ENCODE measurements at places on chromosomes 3 and 15.

DNA sequence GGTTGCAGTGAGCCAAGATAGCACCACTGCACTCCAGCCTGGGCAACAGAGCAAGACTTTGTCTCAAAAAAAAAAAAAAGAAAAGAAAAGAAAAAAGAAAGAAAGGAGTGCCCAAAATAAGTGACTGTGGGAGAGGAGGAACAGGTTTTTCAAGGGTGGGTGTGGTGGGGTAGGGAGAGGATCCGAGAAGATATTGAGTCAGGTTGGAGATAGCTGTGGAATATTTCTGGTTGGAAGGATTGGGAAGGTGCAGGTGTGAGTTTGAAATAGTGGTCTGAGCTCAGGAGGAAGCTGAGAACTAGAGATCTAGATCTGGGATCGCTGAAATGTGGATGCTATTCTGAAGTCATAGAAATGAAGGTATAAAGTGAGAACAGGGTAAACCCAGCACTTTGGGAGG is 7.8 kb downstream of the SCAMP2 start:
- DNase-seq, result no peak

- DNase-seq, result no peak
These were observed 73.2 kb downstream of the SUCNR1 start for GRCh38 chr3:151946606-151947005.

DNA sequence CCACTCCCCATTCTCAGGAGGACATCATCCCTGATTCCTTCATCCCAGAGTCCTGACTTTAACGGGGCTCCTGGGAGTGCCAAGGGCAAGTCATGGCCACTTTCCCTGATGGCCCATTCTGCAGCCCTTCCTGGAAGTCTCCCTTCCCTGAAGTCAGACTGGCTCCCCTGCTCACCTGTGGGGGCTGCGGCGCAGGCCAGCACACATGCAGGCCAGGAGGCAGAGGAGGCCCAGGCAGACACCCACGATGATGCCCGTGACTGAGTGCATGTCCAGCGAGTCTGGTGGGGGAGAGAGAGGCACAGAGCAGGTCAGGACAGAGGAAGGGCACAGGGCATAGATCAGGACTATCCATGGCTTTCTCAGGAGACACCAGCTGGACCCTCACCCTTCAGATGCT is 8.6 kb upstream of the IGDCC3 start:
- no peak for DNase-seq

- DNase-seq, result no peak
These were observed 39.3 kb upstream of the HDC start for GRCh38 chr15:50304836-50305235.

DNA sequence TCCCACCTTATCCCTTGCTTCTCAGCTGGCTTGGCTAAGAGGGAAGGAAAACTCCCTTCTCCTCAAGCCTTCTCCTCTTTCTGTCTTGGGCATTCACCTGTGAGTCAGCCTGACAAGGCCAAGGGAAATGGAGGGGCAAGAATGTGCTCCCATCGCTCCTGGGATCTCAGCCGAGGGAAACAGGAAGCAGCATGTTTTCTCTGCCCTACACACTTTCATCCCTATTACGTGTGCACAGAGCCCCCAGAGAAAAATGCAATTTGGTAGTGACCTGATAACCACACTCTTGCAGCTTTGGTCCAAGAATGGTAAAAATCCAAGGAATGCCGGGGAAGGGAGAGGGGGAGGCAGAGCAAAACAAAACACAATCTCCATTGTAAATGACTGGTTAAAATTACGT is 32.9 kb upstream of the MTMR10 start:
- DNase-seq, result no peak

DNA sequence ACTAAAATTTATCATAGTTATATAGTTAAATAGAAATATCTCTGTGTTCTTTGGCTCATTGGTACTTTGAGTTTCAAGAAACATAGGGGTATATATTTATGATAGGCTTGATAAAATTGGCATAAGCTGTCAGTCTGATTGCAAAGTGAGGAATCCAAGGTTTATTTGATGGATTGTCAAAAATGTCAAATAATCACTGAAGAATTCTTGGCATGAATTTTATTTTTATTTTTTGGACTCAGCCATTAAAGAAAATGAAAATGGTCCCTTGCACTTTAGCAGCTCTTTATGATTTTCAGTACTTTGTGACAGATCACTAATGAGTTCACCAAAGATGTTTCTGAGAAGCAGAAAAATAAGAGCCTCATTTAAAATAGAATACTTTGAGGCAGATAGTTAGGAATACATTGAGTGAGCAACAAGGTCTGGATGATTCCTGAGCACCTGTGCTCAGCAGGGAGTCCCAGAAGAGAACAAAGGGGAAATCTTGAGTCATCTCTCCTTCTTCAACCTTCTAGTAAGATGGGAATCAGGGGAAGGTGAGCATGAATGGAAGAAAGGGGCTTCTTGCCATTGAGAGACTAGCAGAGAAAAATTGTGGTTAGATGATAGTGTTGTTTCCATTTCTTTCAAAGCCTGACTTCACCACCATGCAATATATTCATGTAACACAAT is 85.3 kb upstream of the VEPH1 start:
- DNase-seq, result no peak

DNA sequence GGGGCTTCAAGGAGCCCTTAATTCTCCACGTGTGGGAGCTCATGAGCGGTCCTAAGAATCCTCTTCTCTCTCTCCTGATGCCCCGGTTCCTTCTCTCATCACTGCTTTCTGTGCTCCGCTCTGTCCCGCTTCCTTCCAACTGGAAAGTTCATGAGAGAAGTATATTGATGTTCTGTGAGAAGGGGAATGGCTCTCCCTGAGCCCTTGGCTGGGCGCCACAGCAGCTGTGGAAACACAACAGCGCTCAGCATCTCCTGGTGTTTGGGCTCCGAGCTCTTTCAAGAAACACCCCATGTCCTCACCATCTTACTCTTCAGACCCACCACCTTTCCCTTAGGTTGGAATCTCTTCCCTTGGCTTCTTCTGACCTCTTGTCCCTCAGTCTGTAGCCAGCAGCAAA is 161.7 kb downstream of the VGLL4 start:
- no peak for DNase-seq

- DNase-seq, result no peak
These were observed 2.7 kb upstream of the LSMEM2 start for GRCh38 chr3:50275996-50276761.

GRCh38 chr15:36152936-36153335 is 426.5 kb upstream of the CDIN1 start:
- DNase-seq, result no peak

DNA sequence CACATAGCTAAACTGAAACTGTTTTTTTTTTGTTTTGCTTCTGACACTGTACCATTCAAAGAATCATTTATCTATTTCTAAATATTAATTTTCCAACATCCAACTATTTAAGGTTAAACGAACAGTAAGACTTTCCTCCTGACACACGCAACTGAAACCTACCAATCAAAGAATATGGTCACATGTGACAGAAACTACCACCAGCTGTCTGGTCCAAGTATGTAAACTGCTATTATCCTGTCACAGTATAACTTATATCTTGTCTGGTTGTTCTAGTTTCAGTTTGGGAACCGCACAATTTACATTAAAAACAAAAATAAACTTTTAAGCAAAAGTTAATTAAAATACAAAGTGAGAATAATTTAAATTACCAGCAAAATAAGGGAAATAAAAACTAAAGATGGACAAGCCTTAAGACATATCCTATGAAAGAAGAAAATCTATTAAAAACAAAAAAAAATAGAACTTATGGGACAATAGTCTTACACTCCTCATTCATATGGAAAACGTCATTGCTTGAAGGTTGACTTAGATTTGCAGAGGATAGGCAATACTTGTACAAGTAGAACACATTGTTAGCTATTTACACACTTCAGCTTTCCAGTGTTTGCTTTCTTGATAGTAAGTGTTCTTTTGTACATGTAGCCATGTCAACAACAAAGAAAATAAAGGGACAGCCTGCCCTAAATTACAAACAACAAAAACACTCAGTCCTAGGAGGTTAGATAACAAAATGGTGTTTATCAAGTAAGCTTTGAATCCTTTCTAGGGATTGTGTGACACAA is 26.8 kb upstream of the CHRM5 start:
- no peak for DNase-seq

- no peak for DNase-seq
These were observed 819.7 kb upstream of the ALCAM start for GRCh38 chr3:104547031-104547430.

GRCh38 chr15:25394898-25395297 is 43.9 kb downstream of the UBE3A start:
- no peak for DNase-seq

DNA sequence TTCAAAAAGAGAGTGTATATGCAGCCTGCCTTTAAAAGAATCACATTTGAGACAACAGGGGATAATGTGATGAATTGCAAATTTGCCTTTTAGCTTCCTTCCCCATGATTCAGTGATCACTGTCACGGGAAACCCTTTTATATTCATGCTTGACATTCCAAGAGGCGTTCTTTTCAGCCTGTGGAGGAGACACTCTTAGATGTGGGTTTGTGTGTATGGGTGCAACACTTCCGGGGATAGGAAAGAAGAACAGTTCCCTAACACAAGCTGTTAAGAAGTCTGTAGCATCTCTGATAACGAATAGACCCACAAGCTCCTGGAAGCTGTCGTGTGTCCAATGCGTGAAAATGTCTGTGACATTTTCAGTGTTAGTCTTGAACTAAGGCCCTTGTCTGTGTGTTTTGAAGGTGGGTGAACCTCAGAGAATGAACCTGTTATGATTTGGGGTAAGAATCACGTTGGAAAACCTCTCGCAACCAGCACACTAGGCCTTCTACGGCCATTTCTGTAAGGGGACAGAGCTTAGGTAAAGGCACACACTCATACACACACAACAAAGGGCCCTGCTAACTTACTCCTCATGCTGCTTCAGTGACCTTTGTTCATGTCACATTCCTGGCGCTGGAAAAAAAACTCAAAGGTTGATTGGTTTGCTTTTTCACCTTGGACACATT is 229.2 kb upstream of the ST8SIA2 start:
- no peak for DNase-seq

- DNase-seq, result no peak
These were observed 383.6 kb upstream of the SEMA6D start for GRCh38 chr15:47333734-47334133.

DNA sequence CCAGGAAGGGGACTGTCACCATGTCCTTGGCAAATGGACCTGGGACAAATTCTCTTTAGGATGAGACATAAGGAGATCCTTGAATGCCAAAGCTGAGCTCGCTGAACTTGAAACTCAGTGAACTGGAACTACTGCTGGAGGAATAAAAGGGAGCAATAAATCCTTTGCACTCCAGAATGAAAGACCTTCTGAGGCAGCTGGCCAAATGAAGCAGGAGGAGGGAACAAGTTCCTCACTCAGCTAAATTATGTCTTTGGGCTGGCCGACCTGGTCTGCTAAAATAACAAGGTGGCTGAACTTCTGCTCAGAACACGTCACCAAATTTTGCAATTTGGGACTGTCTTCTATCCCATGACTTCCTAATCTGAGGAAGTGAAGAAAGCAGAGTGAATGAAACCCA is 314.7 kb downstream of the LPP start:
- no peak for DNase-seq

DNA sequence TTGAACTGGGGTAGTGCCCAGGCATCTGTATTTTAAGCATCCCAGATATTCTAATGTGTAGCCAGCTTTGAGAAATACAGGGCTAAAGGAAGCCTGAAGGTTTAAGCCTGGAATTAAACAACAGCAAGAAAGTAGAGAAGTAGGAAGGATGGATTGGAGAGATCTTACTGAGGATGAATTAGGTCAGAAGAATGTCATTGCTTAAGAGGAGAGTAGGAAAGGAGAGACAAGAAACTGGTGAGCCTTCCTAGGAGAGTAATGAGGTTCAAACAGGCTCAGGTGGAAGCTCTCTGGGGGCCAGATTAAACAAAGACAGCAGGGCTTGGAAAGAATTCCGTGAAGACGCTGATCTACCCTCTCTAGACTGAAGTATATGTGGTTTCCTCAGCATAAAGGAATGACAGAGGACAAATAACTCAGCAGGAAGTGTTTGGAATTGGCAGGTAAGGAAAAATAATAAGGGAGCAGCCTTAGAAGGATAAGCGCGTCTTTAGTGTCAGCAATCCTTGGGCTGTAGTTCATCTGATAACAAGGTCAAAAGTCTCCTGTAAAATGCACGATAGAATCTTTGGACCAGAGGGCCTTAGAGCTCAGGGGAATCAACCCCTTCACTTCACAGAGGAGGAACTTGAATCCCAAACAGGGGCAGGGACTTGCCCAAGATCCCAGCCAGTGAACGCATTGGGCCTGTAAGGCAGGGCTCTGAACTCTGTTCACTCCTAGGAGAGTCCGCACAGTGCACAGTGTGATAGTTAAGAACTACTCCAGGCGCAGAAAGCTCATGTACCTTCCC is 90.9 kb downstream of the TP63 start:
- DNase-seq, result no peak

DNA sequence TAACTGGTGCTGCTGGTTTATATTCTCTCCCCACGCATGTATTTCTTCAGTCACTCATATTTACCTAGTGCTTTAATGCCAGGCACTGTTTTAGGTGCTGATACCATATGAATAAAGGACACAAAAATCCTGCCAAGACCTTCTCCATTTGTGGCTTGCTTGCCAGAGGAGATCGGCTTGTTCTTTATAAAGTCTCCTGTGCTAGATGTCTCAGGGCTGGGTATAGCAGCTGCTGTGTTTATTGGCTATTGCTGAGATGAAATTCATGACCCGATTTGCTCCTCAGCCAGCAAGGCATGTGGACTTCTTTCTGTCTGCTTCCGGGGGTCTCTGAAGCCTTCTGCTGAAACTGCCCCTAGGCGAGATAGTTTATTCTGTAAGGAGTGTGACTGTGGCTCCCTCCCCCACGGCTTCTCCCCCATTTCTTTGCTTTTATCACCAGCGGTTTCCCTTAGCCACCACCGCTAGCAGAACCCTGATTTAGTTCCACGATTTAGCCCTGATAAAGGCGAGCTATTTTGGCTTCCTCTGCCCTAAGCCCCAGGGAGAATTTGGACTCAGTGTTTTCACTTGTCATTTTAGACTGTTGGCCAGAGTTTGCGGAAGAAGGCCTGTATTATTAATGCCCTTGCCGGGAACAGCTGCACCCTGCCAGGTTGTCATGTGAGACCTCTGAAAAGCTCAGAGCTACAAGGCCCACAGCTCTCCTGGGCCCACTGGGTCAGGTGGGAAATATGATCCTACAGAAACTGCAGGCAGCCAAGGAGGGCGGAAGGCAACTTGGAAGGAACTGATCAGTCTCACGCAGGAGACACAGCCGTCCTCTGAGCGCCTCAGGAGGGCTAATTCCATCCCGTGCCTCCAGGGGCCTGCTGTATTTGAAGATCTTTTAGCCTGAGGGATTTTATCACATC is 46.8 kb downstream of the ST6GAL1 start:
- no peak for DNase-seq

DNA sequence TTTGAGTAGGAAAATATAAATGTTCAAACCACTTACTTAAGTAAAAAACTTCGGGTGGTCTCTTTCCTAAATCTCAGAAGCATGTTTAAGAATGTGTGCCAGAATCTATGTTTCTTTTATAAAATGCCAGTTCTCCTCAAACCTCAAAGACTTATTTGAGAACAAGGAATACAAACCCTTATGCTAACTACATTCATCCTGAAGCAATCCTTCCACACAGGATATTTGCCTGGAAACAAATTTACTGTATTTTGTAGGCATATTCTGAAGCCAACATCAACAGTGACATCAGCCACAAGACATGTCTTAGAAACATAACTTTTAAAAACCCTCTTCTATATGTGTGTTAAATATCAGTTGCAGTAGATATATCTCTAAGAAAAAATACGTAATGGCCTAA is 1077.0 kb downstream of the ROBO1 start:
- DNase-seq, result no peak

- DNase-seq, result peak; percentile 71
These were observed 5.6 kb downstream of the SLC25A38 start for GRCh38 chr3:39388741-39389248.

Measured in GM19239 (cell line).